ENCODE measurements at places on chromosomes 4 and X.
A peak's percentile ranks its signal among the peaks of the same experiment; 100 is the strongest.

DNA sequence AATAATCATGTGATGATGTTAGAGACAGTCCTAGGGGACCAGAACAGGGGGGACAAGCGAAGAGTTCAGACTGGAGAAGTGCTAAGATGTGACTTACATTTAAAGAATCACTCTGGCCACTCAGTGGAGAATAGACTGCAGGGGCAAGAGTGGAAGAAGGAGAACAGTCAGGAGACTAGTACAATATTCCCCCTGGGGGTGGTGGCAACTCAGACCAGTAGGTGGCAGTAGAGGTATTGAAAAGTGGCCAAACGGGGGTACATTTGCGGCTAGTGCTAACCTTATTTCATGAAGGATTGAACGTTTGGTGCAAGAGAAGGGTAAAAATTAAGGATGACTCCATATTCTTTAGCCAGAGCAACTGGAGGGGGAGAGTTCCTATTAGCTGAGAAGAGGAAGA, 2.7 kb upstream of the BMX start:
- DNase-seq: peak; percentile 68

DNA sequence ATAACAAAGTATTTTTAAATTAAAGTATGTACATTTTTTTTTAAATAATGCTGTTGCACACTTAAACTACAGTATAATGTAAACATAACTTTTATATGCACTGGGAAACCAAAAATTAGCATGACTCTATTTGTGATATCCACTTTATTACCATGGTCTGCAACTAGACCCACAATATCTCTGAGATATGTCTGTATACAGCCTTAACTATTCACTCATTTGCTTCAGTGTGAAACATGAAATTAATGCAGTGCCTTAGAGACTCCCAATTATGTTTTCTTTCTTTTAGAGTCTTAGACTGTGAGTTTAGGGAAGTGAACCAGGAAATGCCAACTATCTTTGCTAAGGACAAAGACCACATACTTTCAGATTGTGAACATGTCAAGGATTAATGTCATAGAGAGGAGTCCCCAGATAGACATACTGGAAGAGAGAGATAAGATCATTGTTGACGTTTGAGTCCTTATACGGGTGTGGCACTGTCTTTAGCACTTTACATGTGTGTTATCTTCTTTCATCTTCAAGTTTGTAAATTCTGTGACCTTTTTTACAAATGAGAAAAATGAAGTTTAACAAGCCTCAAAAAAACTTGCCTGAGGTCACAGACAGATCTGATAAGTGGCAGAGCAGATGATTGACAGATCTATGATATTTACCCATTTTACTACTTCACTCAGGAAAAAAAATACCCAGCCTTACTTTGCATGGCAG, 23.2 kb downstream of the CXorf58 start:
- peak; percentile 61 for DNase-seq

- DNase-seq: no peak
Measured at GRCh38 chrX:14056206-14056605, 26.5 kb upstream of the GEMIN8 start.

- no peak for DNase-seq
Measured at GRCh38 chr4:73759357-73759756, 19.0 kb downstream of the CXCL8 start.

DNA sequence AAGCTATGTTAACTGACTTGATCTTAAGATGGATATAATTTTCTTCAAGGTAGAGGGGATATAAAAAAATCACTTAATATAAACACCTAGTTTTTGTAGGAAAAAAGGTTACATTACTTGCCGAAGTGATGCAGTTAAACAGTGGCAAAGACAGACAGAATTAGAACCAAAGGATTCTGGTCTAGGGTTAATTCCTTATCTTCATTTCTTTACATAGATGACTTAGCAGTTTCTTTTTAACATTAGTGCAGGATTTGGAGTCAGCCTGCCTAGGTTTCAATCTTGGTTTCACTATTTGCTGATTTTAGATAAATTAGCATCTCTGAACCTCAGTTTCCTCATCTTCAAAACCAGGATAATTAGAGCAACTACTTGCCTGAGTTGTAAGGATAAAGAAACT, 14.3 kb downstream of the ZAR1 start:
- no peak for DNase-seq

DNA sequence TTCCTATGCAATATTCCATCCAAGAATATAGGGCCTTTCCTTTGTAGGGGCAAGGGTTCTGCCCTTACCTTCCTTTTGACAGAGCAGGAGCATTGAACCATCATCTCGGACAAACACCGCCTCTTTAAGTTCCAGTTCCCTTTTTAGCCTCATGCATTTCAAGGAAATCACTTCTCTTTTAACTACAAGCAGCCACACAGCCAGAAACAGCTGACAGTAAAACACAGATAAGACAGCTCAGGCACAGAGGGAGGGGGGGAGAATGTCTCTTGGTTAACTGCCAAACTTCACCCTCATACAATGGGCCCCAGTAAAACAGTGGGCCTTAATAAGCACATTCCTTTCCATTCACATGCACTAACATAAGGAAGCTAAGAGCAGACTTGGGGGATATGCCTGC, 648.3 kb downstream of the GABRG1 start:
- DNase-seq: no peak

- DNase-seq: no peak
Measured at GRCh38 chr4:74262522-74262921, 45.7 kb upstream of the EPGN start.

- no peak for DNase-seq
Measured at GRCh38 chr4:3331511-3332394, 38.9 kb downstream of the RGS12 start.

- DNase-seq: no peak
Measured at GRCh38 chrX:22110729-22111494, 78.8 kb downstream of the PHEX start.

DNA sequence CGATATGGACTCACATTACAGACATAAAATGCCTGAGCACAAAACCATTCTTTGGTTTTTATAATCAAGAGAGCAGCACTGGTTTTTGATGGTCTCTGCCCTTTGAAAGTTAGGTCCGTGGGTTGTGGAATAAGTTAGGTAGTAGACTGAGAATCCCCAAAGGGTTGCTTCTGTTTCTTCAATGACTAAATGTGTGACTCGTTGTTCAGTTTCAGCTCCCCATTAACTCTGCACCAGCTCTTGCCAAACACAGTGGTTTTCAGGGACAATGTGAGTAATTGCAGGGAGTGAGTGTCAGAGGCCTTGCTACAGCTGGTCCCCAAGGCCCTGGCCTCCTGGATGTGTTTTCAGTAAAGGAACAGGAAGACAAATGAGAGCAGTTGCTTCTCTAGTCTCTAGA, 24.8 kb downstream of the SMIM20 start:
- DNase-seq: peak; percentile 98

DNA sequence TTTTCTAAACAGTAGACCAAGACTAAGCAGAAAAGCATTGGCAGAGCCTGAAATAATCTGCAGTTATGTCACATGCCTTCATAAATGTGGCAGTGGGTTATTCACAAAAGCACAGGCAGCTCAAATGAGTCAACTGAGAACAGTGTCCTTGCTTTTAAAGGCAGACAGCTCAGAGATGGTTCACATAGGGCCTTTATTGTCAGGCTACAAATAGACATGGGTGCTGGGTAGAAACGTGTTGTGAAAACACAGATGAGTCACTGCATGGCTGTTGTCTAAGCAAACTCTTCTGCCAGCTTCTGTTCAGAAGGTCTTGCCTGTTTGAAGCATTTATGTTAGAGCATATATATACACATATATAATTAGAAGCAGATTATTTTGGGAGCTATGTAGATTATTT, 118.0 kb downstream of the SLC4A4 start:
- DNase-seq: peak; percentile 4

- no peak for DNase-seq
Measured at GRCh38 chrX:136755411-136755810, 25.3 kb downstream of the ARHGEF6 start.

GRCh38 chr4:16914208-16914607, 15.8 kb upstream of the LDB2 start:
- peak; percentile 26 for DNase-seq

DNA sequence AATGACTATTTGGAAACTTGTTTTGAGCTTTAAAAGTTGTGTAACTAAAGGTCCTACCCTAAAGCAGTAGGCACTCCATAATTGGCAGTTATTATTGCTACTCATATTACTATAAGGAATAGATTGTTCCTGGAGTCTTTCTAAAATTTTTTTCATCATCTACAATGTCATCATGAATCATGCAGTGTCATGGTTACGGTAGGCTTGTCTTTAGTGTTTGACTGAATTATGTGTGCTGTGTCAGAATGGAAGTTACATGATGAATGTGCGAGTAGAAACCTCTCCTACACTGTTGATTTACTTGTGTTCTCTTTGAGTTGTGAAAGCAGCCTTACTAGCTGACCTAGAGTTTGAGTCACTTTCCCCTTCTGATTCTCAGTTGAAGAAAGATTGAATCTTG, 1099.9 kb downstream of the RAPGEF2 start:
- DNase-seq: no peak

DNA sequence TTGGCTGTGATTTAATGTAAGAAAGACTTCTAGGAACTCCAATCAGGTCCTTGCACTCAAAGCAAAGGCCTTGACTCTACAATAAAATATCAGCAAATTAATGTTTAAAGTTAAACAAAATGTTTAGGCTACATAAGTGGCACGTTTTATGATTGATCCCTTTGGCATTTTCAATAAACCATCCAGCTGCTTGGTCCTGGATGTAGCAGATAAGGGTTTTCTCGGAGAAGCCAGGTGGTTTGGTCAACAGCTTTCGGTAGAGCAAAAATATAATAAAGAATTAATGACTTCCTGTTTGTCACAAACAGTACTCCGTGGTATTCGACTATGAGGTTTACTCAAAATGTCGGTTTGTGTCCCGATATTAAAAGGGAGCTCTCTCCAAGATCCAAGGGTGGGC, 95.8 kb downstream of the GEMIN8 start:
- no peak for DNase-seq

GRCh38 chr4:88729146-88729760, 31.6 kb upstream of the NAP1L5 start:
- DNase-seq: no peak

- no peak for DNase-seq
Measured at GRCh38 chrX:65508851-65509250, 25.7 kb downstream of the LAS1L start.

DNA sequence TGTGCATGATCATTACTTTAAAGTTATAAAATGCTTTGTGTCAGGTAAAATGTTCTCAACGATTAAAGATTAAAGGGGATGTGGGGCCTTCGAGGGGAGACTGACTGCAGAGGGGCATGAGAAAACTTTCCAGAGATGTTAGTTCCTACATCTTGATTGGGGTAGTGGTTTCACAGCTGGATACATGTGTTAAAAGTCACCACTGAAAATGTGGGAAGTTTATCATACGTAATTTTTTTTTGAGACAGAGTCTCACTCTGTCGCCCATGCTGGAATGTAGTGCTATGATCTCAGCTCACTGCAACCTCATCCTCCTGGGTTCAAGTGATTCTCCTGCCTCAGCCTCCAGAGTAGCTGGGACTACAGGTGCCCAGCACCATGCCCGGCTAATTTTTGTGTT, 79.5 kb downstream of the RBM47 start:
- no peak for DNase-seq

DNA sequence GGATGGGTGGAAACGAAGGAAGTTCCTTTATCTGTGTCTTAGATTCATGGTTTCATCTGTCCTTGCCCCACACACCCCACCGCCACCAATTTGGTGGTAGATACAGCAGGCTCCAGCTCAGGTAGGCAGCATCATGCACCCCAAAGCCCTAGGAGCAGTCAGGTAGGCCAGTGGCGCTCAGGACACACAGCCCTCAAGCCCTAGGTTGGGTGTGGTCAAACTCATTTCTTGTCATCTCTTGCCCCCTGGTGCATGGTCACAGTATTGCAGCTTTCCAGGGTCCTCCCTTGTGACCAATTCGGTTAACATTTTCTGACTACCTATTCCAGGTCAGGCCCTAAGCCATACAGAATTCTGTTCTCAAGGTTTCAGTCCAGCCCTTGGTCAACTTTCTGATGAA, 14.5 kb upstream of the PRRG3 start:
- DNase-seq: peak; percentile 60

GRCh38 chr4:149997881-149998421, 80.3 kb upstream of the DCLK2 start:
- DNase-seq: no peak

GRCh38 chrX:42837747-42838146, 59.8 kb upstream of the PPP1R2C start:
- no peak for DNase-seq

DNA sequence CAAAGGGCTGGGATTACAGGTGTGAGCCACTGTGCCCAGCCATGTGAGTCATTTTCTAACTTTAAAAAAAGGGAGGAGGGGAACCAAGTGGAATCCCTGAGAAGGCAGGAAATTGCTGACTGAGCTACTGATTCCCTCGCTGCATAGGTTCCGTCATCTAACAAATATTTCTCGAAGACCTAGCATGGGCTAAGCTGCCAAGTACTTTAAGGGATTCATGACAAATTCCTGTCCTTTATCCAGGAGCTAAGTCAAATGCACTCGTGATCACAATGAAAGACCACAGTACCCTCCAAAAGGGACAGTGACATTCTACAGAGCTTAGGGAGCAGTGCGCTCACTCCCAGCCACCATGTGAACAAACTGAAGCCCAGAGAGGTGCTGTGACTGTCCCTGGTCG, 33.2 kb upstream of the MAN2B2 start:
- no peak for DNase-seq

DNA sequence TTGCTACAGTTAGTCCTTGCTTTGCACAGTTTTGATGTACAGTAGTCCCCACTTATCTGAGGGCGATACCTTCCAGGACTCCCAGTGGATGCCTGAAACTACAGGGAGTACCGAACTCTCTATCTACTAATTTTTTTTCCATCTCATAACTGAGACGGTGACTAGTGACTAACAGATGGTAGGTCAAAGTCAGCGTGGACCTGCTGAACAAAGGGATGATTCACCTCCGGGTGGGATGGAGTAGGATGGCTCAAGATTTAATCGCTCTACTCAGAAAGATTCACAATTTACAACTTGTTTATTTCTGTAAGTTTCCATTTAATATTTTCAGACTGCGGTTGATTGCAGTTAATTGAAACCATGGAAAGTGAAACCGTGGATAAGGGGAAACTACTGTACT, 655.8 kb downstream of the ZNF674 start:
- DNase-seq: no peak

DNA sequence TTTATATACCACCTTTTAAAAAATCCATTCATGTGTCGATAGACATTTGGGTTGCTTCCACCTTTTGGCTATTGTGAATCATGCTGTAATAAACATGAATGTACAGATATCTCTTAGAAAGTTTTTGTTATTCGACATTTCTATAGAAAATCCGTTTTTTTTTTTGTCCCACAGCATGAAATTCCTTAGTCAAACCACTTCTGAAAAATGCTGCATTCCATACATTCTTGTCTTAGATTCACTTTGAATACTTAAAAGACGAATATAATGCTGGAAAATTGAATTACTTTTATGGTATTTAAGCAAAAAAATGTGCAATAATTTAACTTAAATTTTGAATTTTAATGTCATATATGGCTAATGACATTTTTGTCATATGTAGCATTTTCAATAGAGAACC, 1345.5 kb downstream of the TECRL start:
- DNase-seq: no peak

Measured in NB4 (cell line).